AG10803 (cell line): ENCODE measurements at places on chromosomes 3 and 15.

- no peak for DNase-seq
These were observed 56.3 kb downstream of the RSRC1 start for GRCh38 chr3:158166223-158166622.

- DNase-seq, result no peak
These were observed 308.1 kb downstream of the CHST2 start for GRCh38 chr3:143427631-143428030.

DNA sequence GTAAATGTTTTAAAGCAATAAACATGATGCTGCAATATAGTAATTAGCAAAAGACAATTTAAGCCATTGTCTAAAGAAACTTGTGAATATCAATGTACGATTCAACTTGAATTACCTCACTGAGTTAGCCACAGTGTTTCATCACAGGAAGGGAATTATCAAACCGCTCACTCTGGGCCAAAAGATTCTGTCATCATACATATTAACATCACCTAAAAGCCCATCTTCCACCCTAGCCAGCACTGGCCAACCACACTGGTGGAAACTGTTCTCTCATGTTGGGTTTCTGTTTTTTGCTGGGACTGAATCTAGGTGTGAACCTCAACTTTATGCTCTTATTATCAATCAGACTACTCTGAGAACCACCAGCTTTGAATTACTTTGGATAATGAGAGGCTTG lies 497.7 kb upstream of the THBS1 start:
- DNase-seq, result peak; percentile 52

GRCh38 chr3:139830817-139831216 lies 104.2 kb upstream of the CLSTN2 start:
- no peak for DNase-seq

- DNase-seq, result no peak
These were observed 6.7 kb downstream of the CEMIP start for GRCh38 chr15:80785811-80786354.

- no peak for DNase-seq
These were observed 1.2 kb downstream of the ALDH1A2 start for GRCh38 chr15:58064082-58064979.

DNA sequence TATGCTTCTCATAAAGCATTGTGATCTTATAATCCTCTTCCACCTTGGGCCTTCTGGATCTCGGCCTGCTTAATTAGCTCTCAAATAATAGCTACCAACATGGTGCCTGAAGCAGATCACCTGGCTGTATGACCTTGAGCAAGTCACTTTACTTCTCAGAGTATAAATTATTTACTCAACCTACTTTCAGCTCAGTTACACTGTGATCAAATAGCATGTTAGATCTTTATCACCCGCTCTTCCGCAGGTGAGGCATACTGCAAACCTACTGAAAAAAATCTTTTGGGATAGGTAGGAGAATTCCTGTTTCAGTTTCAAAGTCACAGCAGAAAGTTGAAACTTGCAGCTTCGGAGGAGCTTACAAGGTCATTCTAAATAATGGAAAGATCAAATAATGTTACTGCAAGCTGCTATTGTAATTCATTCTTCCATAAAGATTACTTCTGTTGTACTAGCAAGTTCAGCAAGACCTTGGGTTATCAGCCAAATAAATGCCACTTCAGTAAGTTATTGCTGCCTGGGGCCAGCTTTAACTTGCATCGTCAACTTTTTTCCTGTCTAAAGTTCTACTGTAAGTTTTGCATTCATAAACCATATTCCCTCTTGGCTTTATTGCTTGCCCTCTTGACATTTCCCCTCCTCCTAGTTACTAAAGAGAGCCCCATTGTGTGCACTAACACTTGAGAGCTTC lies 268.4 kb upstream of the ATP11B start:
- DNase-seq, result no peak

GRCh38 chr3:111333642-111334041 lies 208.4 kb upstream of the CD96 start:
- DNase-seq, result no peak

GRCh38 chr15:65101411-65101890 lies 13.5 kb downstream of the UBAP1L start:
- peak; percentile 56 for DNase-seq

DNA sequence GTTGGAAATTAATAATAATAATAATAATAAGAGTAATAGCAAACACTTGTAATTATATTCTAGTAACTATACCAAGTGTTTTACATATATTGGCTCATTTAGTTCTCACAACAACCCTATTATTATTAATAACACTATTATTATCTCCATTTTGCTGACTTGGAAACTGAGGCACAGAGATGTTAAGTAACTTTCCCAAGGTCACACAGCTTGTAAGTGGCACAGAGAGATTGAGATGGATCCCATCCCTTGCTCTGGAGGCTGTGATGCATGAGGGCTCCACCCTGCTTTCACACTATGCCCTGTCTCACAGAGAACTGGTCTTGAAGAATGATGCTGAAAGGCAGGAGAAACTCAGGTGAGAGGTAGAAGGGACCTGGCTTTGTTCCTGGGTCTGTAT lies 31.9 kb downstream of the TRIM42 start:
- DNase-seq, result no peak

GRCh38 chr3:15875016-15875689 lies 77.4 kb upstream of the ANKRD28 start:
- peak; percentile 52 for DNase-seq

- no peak for DNase-seq
These were observed 299.1 kb upstream of the TRIM42 start for GRCh38 chr3:140378571-140379340.

- no peak for DNase-seq
These were observed 353.4 kb downstream of the EPHB1 start for GRCh38 chr3:135148398-135149020.

DNA sequence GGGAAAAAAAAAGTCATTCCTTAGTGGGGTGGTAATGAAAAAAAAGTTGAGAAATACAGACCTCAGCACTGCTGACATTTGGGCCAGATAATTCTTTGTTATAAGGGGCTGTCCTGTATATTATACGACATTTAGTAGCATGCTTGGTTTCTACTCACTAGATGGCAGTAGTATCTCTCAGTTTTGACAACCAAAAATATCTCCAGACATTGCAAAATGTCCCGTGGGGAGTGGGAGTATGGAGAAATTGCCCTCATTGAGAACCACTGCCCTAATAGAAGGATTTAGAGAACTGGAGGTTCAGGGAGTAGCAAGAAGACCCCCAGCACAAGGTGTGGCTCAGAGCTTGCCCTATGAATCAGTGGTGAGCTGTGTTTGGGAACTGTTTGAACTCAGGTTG lies 28.6 kb upstream of the TEX264 start:
- peak; percentile 8 for DNase-seq

GRCh38 chr3:59677747-59678702 lies 628.2 kb upstream of the CFAP20DC start:
- no peak for DNase-seq

- DNase-seq, result no peak
These were observed 104.1 kb downstream of the GSK3B start for GRCh38 chr3:119989981-119990655.

- DNase-seq, result peak; percentile 65
These were observed 4.2 kb downstream of the TEX264 start for GRCh38 chr3:51675201-51675611.

GRCh38 chr3:23968463-23969184 lies 23.5 kb downstream of the NR1D2 start:
- DNase-seq, result peak; percentile 52

GRCh38 chr3:128322030-128323022 lies 144.4 kb downstream of the DNAJB8 start:
- peak; percentile 50 for DNase-seq

- no peak for DNase-seq
These were observed 23.2 kb downstream of the ARID3B start for GRCh38 chr15:74564182-74564581.

- no peak for DNase-seq
These were observed 255.7 kb downstream of the CNTN6 start for GRCh38 chr3:1348547-1348946.

- DNase-seq, result no peak
These were observed 1112.6 kb downstream of the IGSF11 start for GRCh38 chr3:117922039-117922438.

- DNase-seq, result peak; percentile 16
These were observed 79.1 kb downstream of the AQR start for GRCh38 chr15:34890424-34890823.

DNA sequence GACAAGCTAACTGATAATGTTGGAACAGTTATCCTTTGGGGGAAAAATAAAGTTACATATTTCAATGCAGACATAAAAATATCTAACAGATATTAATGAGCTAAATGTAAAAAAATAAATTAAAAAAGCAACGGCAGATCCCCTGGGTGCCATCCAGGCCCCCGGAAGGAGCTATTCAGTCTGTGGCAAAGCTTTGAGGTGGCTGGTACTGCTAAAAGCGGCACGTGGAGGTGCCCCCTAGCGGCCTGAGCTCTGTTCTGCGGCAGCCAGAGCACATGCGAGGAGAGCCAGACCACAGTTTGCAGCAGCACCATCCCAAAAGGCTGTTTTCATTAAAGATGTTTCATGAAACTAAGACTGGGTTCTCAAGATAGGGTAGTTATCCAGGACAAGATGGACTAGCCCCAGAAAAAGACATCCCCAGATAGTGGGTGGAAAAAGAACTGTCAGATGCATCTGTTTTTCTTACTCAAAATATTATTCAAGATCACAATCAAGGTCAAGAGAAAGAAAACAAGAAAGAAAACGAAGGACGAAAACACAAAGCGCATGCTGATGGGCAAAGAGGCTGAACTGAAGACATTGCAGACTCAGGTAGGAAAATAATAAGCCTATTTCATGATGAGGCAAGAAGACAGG lies 18.7 kb downstream of the AP3S2 start:
- peak; percentile 72 for DNase-seq

GRCh38 chr15:76078285-76078877 lies 18.6 kb downstream of the TMEM266 start:
- DNase-seq, result no peak

DNA sequence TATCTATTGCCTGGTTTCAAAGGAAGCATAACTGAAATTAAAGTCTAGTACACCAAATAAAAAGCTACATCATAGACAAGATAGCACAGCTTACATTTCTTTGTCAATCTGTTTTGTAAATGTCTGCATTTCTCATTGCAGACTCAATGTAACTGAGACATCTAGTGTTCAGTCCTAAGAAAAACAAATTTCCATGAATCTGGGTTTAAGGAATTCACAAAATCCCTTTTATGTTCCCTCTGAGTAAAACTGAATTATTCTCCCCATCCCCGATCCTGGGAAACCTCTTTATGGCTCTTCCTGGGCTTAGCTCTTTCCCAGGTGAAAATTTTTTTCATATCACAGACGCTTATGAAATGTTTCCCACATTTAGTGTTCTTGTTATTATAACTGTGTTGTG lies 21.6 kb upstream of the RASA2 start:
- DNase-seq, result peak; percentile 42

DNA sequence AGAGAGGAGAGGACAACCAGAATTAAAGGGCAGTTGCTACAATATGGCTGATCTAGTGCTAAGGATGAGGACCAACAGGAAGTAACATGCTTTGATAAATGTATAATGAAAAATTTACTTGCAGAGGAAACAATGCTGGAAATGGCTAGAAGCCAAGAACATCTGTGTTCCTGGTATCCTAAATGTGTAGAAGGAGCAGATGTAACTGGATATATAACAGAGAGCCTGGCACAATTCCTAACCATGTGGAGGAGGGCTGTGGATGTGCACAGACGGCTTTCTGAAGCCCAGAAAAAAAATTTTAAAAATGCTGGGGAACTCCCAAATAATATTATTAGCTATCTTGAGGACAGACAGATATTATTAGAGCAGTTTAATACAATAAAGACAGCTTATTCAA lies 159.4 kb upstream of the GBE1 start:
- peak; percentile 7 for DNase-seq

DNA sequence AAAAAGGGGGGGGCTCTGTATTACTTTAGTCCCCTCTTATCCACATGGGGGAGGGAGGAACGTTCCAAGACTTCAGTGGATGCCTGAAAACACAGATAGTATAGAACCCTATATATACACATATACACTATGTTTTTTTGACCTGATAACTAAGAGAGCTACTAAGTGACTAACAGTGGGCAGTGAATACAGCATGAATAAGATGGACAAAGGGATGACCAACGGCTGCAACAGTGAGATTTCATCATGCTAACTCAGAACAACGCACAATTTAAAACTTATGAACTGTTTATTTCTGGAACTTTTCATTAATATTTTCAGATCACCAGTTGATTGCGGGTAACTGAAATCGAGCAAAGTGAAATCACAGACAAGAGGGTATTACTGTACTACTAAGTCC lies 7.3 kb downstream of the DCUN1D1 start:
- no peak for DNase-seq

- DNase-seq, result no peak
These were observed 1061.4 kb downstream of the OTOL1 start for GRCh38 chr3:162558016-162558415.

GRCh38 chr3:106277731-106278130 lies 408.9 kb upstream of the CBLB start:
- no peak for DNase-seq

- DNase-seq, result no peak
These were observed 18.2 kb upstream of the STT3B start for GRCh38 chr3:31514570-31514969.

DNA sequence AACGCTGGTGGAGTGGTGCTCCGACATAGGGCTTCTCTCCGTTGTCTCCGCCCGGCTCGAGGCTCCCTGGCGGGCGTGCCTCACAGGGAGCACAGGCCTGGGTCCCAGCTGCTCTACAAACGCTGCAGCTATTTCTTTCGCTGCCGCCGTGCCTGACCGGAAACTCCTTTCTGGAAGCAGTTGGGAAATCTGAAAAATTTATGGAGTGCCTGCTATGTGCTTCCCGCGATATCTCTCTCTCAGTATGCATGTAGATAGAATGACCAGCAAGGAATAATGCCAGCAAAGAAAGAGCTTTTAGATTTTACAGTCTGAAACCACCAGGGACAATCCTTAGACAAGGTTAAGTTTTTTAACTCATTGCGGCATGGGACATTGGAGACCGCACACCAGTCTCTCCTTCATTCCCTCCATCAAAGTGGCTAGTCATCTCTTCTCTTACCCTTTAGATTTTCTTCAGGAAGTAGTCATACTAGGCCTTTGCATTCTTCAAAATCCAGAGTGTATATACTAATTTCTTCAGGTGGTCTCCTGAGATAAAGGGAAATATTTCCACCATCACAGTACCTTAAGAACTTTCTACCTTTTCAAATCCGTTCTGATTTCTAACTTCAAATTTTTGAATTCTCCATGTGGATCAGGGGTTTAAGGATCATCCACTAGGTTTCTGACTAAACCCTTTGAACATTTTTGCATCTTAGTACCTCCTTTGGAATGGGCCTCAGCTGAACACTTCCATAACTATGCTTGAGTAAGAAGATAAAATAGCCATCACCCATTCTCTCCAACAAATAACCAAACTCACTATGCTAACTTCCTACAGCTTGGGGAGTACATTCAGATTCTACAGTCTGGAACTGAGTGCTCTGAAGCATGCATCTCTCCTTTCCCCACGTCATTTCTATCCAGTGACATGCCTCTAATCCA lies 1.1 kb upstream of the NPHP3 start:
- peak; percentile 4 for DNase-seq

- DNase-seq, result peak; percentile 34
These were observed 126.8 kb downstream of the FAM174B start for GRCh38 chr15:92528736-92529135.

GRCh38 chr3:56802378-56802745 lies 613 bp upstream of the ARHGEF3 start:
- no peak for DNase-seq

- no peak for DNase-seq
These were observed 528.3 kb upstream of the CFAP20DC start for GRCh38 chr3:59578129-59578528.
